ENCODE measurements at places on chromosomes 6 and 20.

DNA sequence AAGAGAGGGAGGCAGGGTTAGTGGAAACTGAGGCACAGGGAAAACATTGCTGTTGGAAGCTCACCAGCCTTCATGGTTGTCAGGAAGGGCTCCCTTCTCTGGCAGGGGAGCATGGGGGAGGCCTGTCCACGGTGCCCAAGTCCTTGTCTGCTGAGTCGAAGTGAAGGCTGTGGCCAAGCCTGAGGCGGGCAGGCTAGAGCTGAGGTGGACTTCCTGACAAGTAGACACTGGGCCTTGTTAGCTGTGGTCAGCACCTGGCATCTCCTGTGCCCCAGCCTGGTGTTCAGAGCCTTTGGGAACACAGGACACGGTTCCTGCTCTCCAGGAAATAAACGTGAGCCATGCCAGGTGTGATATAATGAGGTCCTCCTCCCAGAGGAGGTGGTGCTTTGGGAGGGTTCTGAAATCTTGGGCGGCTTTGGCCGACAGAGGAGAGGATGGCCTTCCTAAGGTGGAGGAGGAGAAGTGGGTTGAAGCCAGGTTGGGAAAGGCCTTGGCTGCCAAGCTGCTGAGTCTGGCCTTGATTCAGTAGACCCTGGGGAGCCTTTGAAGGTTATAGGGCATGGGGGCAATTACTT lies 138.4 kb upstream of the RNF24 start:
- no peak for DNase-seq

- DNase-seq = no peak
Measured at GRCh38 chr6:46948699-46949098, 27.0 kb upstream of the ADGRF5 start.

DNA sequence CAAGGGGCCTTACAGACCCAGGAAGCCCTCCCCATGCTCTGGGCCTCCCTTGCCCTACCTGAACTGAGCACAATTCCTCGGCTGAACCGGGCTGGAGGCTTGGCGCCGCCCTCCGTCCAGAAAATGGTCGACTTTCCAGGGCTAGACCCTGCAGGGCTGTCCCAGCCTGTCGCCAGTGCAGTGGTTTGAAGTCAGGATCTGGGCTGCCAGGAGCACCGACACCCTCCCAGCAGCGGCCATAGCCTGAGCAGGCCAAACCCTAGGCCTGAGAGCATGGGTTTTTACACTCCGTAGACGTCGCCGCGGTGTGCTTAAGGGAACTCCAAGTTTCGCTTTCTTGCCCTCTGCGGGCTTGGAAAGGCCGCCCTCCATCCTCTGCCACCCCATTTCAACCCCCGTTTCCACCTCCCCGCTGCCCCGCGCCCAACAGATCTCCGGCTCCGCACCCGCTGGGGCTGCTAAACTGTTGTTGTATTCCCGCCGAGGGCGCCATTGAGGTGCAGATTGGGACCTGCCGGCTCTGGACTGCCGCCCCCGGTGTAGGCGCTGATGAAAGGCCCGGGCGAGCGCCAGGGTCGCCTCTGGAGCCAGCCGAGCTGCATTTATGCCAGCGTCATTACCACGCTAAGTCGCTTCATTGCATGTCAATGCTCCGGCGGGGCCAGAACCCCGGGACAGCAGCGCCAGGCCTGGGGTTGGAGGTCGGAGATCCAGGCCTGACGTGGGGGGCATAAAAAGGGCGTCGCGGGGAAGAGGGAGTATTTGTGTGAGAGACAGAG lies 2.2 kb upstream of the TFAP2A start:
- no peak for DNase-seq

GRCh38 chr6:124999105-124999764 lies 37.0 kb downstream of the RNF217 start:
- DNase-seq = no peak

DNA sequence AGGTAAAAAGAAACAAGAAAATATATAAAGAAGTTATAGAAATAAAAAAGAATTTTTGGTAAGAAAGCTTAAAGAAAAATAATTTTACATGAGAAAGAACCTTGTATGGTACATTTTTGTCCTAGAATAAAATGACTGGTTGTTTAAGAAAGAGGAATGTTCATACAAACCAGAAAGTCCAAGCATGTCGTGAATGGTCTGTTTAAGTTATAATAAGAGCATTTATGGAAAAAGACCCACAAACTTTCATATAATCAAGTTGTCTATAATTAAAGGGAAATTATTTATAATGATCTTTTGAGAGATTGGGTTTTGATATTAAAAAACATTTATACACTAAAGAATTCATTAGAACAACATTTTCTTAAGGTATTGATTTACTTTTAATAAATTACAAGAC lies 27.8 kb upstream of the FAM110A start:
- DNase-seq = peak; percentile 16

DNA sequence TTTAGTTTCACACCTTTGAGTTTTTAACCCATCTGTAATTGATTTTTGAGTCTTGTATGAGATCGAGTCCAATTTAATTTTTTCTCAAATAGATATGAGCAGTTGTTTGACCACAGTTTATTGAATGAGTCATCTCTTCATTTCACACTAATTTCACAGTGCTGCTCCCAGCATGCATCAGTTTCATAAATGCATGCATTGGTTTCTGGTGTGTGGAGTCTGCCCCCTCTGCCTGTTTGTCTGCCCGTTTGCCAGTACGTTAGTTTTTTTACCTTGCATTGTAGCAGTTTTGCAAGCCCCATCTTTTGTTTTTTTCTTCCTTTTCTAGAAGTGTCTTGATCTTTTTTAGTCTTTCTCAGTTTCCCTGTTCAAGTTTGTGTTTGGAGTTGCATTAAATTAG lies 11.9 kb downstream of the SLX4IP start:
- DNase-seq = peak; percentile 78

- peak; percentile 68 for DNase-seq
Measured at GRCh38 chr6:56913285-56914074, 41.4 kb upstream of the BEND6 start.

DNA sequence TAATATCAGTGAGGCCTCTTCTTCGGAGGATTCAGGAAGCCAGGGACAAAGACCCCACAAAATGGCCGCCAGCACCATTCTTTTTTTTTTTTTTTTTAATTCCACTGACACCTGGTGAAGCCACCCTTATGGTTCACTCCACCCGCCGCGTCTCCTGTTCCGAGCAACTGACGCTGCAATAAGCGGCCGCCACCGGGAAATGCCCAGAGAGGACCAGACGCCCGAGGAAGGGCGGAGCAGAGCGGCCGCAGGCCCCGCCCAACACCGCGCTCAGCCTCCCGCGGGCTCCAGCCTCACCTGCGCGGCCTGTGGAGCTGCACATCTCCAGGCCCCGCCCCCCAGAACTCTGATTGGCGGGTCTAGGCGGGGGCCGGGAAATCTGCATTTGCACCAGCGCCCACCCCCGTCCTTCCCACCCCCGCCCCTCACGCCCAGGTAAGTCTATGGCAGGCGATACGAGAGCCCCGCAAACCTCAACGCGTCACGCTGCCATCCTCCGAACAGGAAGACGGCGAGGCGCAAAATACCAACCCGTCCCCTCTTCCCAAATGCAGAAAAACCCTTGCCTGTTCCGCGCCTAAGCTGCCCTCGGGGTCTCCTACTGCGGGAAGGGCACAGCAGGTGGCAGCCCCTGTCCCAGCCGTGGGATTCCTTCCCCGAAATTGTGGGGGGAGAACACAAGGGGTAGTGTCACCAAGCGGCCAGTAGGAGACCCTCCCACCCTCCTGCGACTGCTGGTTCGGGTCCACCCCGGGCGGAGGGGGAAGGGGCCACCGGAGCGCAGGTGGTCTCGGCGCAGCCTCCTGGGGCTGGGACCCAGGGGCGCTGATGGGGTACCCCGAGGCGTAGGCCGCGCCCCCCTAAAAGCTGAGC lies 960 bp downstream of the ATP9A start:
- DNase-seq = peak; percentile 68

DNA sequence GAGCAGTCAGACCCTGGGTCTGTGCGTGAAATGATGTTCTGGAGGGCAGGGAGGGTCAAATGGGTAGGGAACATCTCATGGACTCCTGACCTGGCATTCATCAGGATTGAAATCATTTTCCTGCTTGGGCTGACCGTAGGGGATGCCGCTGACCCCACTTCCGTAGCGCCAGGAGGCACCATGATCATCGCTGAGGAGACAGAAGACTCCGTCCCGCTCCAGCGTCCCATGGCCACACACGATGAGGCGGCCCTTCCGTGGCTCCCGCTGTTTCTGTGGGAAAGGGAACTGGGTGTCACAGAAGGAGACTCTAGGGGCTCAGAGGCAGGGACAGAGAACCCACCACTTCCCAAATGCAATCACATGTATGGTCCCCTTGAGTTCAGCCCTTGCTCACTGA lies 2.3 kb downstream of the NEU1 start:
- no peak for DNase-seq

DNA sequence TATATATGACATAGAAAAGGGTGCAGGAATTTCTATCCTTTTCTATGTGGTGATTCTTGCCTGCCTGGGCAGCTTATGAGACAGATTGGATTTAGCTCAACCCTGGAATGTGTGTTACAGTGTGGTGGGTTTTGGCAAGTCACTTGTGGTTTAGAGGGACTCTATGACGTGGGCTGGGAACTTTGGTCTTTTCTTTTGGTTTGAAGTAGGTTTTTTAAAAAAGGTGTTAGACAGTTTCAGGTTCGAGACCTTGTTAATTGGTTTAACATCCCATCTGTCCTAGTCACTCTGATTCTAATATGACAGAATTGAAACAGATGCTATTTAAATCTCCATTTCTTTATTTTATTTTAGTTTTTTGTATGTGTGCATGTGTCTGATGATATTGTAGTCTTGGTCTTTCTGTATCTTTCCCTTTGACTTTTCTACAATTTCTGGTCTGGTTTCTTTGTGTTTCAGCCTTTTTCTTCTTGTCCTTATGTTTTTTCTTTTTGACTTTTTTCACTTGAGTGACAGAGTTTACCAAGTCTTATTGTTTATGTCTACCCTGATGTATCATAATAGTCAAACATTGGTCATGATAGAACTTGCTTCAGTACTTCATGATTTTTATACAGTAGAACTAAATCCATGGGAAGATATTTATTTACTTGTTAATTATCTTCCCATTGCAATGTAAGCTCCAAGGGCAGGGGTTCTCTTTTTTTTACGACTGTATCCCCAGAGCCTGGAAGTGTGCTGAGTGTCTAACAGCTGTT lies 174.3 kb downstream of the CDKAL1 start:
- DNase-seq = no peak

DNA sequence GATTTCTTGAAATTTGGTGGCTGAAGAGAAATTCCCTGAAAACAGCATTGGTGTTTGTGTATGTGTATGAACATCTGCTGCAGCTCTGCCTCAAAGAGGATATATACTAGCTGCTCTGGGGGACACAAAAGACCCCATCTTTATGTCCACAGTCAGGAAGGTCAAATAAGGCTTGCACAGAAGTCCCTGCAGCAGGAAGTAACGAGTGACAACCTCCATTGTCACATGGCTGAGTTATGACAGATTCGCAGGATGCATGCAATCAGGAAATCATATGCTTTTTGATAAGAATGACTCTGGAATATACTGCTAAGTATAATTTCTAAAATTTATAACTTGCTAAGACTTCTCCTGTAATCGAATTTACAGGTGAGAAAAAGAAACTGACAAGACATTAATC lies 225.9 kb upstream of the CST7 start:
- DNase-seq = no peak

DNA sequence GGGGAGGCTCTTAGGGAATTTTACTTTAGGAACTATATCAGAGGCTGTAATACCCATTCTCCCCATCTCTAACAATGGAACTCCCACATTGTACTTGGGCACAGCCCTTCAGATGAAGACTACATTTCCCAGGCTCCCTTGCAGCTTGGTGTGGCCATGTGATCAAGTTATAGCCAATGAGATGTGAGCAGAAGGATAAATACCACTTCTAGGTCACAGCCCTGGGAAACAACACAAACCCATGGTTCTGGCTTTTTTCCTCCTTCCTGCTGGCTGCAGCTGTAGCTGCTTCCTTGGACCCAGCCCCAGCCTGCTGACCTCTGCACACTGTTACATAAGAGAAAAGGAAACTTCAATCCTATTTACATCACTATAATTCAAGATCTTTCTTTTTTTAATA lies 445.9 kb upstream of the JARID2 start:
- DNase-seq = peak; percentile 60

- DNase-seq = no peak
Measured at GRCh38 chr6:3331971-3332370, 73.2 kb downstream of the PSMG4 start.

GRCh38 chr6:32076321-32076809 lies 32.8 kb downstream of the TNXB start:
- DNase-seq = peak; percentile 66

DNA sequence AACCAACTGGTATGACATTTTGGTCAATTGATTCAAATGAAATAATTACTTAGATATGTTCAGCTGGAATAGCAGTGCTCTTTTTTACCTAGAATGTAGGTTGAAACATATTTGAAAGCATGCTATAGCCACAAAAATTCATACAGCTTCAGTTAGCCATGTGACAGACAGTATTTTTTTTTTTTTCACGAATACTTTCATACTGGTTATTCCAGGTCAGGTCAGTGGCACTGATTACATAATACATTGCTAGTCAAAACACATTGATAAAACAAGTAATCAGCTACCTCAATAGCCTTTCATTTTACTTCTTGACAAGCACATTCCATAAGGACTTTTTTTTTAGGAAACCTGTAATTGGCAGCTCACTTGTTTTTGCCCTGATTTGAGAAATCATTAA lies 222.6 kb downstream of the EYA4 start:
- no peak for DNase-seq

DNA sequence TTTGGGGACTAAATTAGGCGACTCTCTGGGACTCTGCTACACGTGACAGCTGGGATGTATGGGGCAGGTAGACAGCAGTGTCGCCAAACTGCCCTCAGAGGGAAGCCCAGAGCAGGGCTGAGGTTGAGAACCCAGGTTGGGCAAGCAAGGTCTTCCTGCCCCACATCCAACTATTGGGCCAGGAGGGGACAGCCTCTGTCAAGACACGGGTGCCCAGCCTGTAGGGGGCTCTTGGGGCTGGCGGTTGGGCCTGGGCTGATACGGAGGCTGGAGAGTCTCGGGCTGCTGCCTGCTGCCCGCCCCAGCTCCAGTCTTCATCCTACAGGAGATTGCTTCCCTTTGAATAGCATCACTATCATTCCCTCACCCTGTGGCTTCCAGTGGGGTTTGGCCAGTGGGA lies 33.3 kb downstream of the CPNE5 start:
- DNase-seq = no peak

GRCh38 chr20:57890202-57890800 lies 180.5 kb upstream of the PMEPA1 start:
- no peak for DNase-seq
